ENCODE measurements at places on chromosomes 5 and 9.

DNA sequence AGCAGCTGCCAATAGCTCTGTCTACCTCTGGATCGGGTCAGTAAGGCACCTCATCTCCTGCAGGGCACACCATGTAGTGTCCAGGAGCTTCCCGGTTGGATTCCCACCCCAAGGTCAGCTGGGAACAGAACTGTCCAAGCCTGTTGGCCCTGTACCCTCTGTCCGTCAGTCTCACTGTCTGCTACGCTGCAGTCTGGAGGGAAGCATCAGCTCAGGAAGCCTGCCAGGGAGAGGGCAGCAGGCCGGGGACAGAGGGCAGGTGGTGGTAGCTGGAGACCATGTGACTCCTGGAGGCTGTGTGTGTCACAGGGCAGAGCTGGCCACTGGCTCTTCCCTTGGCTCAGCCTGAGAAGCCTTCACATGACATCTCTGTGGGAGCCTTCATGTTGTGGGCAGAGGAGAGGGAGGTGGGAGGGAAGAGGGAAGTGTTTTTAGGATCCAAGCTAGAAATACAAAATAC is 134.5 kb downstream of the SEC61B start:
- DNase-seq, result no peak

- DNase-seq, result no peak
These were observed 82.8 kb upstream of the TLX3 start for GRCh38 chr5:171226096-171226754.

GRCh38 chr5:155773680-155774079 is 553.3 kb upstream of the SGCD start:
- peak; percentile 52 for DNase-seq

DNA sequence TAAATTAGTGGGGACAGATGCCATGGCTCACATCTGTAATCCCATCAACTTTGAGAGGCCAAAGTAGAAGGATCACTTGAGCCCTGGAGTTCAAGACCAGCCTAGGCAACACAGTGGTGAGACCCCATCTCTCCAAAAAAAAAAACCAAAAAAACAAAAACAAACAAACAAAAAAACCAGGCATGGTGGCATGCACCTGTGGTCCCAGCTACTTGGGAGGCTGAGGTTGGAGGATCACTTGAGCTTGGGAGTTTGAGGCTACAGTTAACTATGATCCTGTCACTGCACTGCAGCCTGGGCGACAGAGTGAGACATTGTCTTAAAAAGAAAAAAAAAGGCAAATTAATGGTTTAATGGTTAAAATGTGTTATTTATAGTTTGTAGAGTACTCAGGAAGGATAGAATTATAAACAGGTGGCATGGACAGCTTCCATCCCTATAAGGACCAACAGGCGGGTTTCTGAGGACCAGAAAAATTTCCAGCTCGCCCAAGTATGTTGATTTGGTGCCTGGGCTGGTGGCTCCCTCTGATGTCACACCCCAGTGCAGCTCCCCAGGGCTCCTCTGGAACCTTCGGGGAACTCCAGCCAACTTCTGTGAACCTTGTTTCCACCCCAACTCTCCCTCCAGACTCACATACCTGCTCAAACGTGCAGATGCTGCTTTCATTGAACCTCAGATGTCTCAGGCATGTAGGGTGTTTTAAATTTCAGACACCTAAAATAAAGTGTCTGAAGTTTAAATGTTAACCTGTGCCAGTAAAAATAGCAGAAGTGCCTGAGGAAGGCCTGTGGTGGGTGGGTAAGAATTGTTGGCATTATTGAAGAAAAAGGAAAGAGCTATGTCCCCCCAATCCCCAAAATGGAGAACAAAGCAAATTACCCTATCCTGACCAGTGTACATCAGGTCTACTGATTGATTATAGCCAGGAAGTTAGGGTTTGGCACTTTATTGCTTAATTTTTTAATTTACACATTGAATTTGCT is 69.0 kb downstream of the TRIO start:
- no peak for DNase-seq

GRCh38 chr9:121300283-121301119 is 32.5 kb downstream of the GSN start:
- no peak for DNase-seq

GRCh38 chr5:142715291-142715690 is 29.4 kb upstream of the FGF1 start:
- DNase-seq, result no peak

DNA sequence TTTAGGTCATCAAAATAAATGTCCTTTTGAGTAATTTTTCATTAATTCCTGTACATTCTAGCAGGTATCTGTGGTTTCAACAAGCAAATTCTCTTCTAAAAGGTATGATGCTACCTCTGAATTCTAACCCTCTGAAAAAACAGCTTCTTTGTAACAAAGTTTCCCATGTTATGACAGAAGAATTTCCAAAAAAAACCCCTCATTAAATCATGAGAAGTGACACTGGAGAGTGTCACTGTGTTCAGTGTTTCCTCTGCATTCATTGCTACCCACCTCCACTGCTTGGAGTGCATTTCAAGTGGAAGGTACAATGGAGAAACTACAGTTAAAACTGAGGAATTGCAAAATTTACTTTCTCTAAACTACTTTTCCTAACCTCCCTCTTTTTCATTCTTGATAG is 10.1 kb downstream of the CDKN2A start:
- no peak for DNase-seq

DNA sequence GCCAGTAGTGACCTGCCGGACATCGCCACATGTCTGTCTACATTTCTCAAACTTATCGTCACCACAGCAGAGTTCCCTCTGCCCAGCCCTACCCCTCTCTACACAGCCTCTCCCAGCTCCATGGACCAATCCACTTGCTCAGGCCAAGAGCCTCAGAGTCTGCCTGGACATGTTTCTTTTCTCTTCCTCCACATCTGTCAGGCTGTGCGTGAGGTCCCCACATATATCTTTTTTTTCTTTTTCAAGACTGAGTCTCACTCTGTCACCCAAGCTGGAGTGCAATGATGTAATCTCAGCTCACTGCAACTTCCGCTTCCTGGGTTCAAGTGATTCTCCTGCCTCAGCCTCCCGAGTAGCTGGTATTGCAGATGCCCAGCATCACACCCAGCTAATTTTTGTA is 62.7 kb upstream of the GGTA1 start:
- no peak for DNase-seq

DNA sequence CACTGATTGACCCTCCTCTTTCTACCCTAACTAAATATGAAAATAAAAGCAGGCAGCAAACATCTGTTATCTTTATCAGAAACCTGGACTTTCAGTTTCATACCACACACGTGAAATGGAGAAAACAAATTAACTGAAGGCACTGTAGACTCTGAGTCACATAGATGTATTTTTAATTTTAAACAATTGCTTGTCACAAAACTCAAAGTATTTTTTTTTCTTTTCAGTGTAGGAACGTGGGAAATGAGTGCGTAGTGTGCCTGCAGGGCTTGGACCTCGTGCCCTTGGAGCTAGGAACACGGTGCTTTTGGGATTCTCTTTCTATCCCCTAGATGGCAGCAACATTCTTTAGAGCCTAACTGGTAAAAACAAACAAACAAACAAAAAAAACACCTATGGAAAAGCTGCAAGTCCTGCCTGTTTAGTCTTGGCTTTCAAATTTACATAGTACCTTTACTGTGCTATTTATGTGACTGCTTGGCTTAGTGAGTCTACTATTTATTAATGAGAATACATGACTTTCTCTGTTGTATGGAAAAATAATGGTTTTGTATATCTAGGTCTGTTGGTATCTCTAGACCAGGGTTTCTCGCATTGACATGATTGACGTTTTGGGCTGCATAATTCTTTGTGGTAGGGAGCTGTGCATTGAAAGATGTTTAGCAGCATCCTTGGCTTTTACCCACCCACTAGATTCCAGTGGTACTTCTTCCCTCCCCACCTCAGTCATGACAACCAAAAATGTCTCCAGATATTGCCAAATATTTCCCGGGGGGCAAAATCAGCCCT is 16.8 kb upstream of the ACTBL2 start:
- DNase-seq, result peak; percentile 36

- no peak for DNase-seq
These were observed 50.4 kb downstream of the CERT1 start for GRCh38 chr5:75460942-75461610.

GRCh38 chr5:31157720-31158119 is 35.8 kb upstream of the CDH6 start:
- DNase-seq, result no peak

GRCh38 chr9:77770340-77770739 is 122.2 kb upstream of the GNA14 start:
- DNase-seq, result no peak

DNA sequence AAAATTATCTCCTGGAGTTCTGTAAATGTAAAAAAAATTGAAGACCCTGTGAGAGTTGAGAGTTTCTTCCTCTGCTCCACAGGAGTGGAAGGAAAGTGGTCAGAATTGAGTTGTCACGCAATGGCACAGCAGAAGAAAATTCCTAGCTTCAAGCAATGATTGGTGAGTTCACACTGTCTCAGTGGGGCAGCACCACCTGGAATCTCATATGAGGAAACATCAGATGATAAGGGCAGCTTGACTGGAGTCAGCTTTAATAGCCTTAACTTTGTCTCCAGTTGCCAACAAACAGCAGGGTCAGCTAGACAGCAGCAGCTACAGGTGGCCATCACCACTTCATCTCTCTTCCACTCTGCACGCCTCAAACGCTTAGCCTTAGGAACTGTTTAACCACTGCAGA is 211.1 kb downstream of the EFNA5 start:
- DNase-seq, result no peak

- no peak for DNase-seq
These were observed 488.8 kb downstream of the CDK5RAP2 start for GRCh38 chr9:120091206-120091605.

Data from CD4-positive, alpha-beta T cell treated with Interleukin-17A for 1 hour (primary cell).